ENCODE measurements at places on chromosomes 4 and X.

DNA sequence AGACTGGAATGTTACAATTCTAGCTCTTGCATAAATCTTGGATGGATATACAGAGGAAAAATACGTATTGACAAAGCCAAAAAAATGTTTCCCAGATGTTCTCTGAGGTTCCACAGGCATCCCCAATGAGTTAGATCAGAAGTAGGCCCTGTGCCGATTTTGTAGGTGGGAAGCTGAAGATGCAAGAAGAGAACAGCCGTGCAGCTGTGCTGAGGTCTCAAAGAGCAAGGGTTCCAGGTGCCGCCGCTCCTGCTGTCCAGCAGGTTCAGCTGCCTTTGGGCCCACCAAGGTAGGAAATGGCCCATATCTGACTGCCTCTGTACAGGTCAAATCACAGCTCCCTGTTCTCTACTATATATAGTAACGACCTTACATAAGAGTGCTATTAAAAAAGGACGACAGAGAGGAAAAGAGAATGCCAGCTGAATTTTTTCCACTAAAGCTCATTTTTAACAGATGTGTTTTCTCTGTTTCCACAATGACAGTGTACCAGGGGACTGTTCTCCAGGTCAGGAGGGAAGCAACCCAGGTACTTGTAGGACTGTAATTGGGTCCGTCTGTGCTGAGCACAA is 155.6 kb downstream of the CBR4 start:
- no peak for DNase-seq

- no peak for DNase-seq
Measured at GRCh38 chr4:125392694-125393093, 77.9 kb downstream of the FAT4 start.

- no peak for DNase-seq
Measured at GRCh38 chr4:34732176-34732950, 1512.0 kb downstream of the ARAP2 start.

GRCh38 chrX:44063606-44064005 is 90.4 kb upstream of the NDP start:
- no peak for DNase-seq

DNA sequence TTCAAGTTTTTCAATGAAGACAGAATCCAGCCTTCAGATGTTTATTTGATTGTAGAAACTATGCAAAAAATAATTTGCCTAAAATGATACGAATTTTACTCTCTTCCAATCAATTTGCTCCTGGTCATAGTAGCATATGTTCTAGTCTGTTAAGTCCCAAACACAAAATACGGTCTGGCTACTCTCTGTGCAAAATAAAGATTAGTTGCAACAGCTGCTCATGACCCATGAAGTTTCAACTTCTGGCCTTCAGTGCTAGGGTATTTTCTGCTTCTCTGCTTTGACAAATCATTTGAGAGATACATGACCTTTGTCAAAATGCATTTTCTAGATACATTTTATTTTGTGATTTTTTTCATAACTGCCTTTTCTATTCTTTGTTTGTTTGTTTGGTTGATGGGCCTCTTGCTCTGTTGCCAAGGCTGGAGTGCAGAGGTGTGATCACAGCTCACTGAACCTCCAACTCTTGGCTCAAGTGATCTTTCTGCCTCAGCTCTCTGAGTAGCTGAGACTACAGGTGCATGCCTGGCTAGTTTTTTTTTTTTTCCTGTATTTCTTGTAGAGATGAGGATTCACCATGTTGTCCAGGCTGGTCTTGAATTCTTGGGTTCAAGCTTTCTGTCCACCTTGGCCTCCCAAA is 55.2 kb downstream of the TACR3 start:
- DNase-seq: no peak

DNA sequence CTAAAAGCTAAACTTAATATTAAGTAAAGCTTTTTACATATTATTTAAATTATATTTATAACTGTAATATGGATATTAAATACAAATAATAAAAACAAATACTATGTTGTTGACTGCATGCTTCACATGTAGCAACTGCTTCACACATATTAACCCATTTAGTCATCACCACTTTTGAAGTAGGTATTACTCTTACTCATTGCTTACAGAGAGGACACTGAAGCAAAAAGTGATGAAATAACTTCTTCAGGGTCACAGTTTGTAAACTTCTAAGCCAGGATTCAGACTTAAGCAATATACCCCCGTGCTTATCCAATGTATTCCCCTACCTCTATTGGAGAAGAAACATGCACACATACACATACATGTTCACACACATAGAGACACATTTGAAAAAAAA is 166.6 kb downstream of the DKK2 start:
- no peak for DNase-seq

GRCh38 chrX:149312988-149313387 is 192.1 kb downstream of the IDS start:
- DNase-seq: no peak
